Stimulated activated CD4-positive, alpha-beta T cell treated with anti-CD3 and anti-CD28 coated beads, TNF-alpha, amount 100 ng/mL, for 1 hour (primary cell): ENCODE measurements at places on chromosomes 5 and 9.

DNA sequence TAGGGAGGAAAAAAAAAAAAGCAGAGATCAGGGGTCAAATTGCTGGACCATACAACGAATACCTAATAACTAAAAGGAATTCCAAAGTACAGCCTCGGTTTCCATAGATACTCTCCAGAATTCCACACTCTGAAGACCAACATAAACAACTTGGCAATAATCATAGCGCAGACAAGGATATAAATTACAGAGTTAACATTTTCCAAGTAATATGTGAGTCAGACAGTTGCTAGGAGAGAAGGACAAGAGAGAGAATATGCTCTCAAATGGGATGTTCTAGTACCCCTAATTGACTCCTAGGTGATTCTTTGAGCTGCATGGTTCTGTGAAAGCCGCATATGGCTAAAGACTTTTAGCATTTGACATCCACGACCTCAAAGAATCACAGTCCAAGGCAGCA is 165.2 kb downstream of the FRMD3 start:
- no peak for DNase-seq

DNA sequence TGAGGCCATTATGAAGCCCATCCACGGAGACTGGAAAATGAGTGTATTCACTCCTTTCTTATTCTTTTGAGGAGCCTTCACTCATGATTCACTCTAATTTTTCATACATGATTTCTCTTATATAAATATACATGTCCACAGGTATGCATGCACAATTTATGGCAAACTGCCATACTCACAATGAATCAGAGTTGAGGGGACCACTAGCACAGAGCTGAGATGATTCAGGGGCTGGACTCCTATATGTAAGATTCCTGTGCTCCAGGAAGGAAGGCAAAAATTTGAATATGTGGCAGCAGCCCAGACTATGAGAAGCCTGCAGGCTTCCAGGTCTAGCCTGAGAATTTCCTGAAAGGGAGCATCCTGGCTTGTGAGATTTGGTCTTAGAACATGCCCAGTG is 484.6 kb downstream of the PRELID2 start:
- DNase-seq = no peak

DNA sequence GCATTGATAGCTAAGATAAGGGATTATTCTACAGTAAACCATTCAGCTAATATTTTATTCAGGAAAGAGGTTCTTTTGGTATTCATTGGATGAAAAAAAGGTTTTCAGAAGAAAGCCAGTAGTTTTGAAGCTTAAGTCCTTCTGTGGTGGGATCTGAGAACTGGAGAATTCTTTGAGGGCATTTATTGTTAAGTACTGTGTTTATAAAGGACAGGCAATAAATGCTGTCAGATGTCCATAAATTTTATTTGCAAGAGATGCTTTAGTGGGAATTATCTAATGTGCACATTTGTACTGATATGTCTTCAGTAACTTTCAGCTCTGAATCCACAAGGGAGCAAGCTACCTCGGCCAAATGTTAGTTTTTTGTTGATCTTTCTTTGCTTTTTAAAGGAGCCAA is 321.3 kb downstream of the MARCHF11 start:
- no peak for DNase-seq

DNA sequence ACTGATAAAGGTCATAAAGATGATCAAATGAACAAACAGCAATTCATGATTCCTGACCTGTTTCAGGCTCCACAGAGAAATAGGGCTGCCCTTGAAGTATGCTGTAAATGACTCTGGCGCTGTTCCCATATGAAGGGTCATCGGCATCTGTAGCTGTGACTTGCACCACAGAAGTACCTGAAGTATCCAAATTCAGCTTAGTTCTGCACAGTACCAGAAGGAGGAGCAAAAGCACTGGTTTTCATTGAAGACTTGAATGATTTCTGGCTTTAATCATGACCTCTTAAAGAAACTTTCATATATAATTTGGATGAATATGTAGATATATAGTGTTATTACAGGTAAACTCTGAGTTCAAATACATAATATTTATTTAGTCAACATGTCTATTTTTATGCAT is 109.1 kb downstream of the CDH10 start:
- DNase-seq = no peak

DNA sequence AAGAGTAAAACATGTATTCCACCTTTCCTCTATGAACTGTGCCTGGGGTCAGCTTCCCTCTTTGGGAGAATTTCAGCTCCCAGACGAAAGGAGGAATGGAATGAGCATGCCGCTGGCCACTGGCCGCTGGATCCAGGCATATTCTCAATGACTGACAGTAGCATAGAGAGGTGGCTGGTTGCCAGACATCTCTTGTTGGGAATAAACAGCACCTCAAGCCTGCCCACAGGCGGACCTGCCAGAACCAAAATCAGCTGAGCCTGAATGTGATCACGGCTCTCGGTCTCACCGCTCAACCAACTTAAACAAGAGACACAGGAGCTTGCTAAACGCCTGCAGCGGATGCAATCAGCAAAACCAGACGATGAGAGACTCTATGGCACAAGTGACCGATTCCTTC is 20.6 kb downstream of the TBC1D9B start:
- DNase-seq = no peak

DNA sequence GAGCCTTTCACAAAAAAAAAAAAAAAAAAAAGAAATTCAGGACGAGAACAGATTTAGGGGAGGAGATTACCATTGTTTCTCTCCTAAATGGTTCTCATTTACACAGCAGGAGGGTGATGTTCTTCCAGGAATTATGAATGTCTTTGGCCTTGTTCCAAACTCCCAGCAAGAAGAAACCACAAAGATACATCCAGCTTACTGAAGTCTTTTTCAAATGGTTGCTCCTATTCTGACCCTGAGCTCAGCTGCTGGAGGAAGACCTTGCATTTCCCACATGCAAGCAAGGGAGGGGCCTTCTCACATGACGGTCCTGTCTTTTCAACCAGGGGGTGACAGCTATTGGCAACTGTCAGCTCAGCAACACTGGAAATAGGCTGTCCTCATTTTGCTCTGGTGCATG is 203.0 kb upstream of the VLDLR start:
- no peak for DNase-seq

- no peak for DNase-seq
Measured at GRCh38 chr5:177222269-177222668, 81.2 kb downstream of the RAB24 start.

DNA sequence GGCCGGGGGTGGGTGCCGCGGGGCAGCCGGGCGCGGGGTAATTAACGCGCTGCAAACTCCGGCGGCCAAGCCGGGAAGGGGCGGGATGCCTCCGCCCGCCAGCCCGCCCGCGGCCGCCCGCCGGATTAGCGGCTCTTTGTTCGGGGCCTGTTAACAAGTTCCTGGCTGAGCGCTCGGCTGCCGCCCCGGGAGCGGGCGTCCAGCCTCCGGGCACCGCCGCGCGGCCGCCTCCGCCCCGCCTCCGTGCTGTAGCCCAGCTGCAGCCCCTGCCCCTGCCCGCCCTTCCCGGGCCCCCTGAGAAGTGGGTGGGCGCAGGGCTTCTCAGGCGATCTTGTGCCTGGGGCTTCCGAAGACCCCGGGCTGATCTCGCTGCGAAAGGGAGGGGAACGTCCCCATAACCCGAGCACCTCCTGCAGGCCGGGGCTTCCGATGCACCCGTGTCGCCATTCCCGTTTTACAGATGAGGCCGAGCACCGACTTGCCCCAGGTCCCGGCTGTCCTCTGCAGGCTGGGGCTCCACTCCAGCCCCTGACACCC is 7.5 kb downstream of the UNC5A start:
- DNase-seq = no peak

DNA sequence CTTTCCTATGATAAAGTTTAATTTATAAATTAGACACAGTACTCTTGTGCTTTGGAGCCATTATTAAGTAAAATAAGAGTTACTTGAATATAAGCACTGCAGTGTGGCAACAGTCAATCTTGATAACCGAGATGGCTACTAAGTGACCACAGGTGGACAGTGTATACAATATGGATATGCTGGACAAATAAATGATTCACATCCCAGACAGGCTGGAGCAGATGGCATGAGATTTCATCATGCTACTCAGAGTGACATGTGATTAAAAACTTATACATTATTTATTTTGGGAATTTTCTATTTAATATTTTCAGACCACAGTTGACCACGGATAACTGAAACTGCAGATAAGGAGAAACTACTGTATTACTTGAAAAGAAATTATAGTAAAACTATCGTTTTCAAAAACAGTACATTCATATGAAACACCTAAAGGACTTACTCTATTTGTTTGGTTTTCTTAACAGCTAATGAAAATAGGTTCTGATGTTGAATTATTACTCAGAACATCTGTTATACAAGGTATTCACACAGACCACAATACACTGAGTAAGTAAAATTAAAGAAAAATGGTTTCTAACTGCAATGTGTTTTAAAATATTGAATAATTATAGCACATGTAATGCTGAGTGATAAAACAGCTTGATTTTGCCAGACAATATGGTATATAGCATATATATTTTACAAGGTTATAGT is 16.0 kb downstream of the LYRM7 start:
- DNase-seq = no peak

- DNase-seq = no peak
Measured at GRCh38 chr9:115004545-115004944, 74.2 kb upstream of the TNFSF8 start.

DNA sequence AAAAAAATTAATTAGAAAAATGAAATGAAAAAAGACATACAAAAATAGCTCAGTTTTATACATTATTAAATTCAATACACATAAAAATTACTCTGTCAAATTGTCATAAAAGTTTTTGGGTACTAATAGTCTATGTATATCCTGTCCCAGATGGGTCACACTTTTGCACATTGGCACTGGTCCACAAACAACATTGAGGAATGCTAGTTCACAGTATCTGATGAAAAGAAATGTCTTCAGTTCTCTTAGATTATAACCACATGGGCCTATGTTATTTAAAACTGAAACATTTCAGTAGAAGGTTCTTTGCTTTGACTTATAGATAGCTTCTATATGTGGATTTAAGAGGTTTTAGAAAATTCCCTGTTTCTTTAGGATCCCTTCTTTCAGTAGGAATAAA is 39.8 kb downstream of the LNPEP start:
- no peak for DNase-seq

DNA sequence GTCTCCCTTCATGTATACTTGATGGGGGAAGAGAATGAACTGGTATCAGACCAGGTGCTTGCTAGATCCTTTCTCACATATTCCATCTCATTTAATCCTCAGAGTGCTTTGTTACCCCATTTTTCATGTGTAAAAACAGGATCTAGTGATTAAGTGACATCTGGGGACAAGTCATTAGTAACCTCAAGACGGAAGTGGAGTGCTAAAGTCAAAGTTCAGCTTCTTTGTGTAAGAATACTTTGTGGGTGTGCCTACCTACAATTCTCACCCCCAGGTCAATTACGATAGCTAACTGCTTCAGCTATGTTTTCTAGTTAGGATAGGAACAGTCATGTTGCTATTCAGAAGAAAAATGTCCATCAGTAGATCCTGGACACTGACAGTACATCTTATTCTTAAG is 3.1 kb upstream of the FAM120AOS start:
- no peak for DNase-seq

DNA sequence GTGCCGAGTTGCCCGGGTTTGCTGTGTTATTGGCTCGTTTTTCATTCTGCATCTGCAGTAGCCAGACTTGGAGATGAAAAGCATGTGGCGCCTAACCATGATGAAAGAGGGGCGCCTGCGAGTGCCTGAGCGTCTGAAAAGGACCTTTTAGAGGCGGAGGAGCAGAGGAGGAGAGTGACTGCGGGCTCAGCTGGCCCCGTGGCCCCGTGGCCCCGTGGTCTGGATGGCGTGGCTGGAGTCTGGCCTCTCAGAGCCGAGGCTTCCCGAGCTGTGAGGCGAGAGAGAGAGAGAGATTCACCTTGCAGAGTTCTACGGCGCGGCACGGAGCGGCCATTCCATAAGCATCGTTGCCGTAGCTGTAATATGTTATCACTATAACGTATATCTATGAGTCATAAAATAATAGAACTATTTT is 55.3 kb upstream of the RNU6ATAC start:
- no peak for DNase-seq

- no peak for DNase-seq
Measured at GRCh38 chr9:99027443-99027842, 77.5 kb upstream of the TGFBR1 start.

GRCh38 chr5:66436721-66437120 is 159.5 kb upstream of the MAST4 start:
- DNase-seq = no peak

- no peak for DNase-seq
Measured at GRCh38 chr5:158351485-158352125, 492.7 kb upstream of the CLINT1 start.

DNA sequence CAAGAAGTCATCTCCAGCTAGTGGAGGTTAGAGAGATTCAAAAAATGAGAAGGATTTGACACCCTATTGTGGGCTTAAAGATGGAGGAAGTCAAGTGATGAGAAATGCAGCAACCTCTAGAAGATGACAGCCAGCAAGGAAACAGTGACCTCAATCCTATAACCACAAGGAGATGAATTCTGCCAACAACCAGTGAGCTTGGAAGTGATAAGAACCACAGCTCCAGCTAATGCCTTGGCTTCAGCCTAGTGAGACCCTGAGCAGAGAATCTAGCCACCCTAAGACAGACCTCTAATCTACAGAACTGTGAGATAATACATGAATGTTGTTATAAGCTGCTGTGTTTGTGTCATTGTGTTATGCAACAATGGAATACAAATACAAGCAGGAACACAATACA is 262.4 kb downstream of the GRIA1 start:
- no peak for DNase-seq

DNA sequence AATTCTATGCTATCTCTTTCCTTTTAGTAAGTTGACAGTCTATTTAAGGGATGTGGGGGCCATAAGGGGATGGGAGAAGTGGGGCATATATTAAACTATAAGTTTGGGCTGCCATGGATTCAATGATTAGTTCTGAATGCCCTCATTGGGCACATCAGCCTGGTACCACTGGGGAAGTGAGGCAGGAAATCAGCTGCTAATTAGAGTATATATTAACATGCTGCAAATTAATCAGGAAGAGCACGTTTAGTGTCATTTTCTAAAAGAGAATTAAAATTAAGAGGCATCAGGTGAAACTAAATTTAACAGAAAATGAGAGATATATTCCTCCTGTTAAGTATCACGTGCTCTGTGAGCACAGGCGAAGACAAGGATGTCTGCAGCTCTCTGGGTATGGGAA is 123.0 kb upstream of the GNA14 start:
- DNase-seq = no peak
